ENCODE measurements at places on chromosomes 5 and 9. TPM values are rescaled to one million over a fixed set of nuclear protein-coding genes. Genes with fewer than 3 reads are reported as not detected.

DNA sequence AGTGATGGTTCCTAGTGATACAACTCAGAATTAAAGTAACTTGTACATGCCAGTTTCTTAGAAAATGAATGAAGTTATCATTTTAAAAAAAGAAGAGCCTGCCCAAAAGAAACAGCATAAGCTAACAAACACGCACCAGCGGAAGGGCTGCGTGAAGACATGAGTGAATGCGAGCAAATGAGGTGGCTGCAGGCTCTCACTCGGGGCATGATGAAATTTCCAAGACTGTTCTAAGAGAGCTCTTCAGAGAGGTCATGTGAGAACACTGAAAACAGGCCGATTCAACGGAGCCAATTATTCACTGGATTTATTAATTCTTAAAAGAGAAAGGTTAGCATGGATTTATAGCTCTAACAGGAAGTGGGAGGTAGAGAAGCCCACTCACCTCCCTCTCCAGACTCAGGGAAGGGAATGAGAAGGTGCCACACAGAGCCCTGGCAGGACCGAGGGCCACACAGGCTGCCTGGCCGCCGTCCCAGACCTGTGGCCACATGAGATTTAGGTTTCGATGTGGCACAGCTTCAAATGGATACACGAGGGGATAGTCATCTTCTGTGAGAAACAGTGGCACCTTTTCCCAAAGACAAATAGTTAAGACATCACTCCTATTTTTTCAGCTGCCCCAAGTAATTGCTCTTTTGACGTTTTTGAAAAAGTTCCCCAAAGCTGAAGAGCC is 55.5 kb downstream of the HABP4 start:
- no peak overlapping the region for H3K27ac ChIP-seq
- H3K27me3 ChIP-seq: no peaks in the 10 kb centered on the region
- H3K4me3 ChIP-seq: no peak overlapping the region
- H3K36me3 ChIP-seq: no peaks in the 10 kb centered on the region
- peaks cover 4% of the 10 kb centered on the region for H3K4me1 ChIP-seq
- DNase-seq: no peak

DNA sequence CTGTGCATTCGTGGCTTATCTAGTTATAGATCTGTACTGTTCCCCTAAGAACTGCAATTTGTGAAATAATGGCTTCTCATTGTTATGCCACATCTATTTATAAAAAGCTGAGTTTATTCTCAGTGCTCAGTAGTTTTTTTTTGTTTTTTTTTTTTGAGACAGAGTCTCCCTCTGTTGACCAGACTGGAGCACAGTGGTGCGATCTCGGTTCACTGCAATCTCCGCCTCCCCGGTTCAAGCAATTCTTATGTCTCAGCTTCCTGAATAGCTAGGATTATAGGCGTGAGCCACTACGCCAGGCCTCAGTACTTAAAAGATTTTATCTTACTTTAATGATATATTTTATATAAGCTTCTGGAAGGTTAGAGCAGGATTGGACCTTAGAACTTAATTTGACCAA is 19.0 kb downstream of the SEC61B start:
- no peak overlapping the region for H3K4me3 ChIP-seq
- H3K4me1 ChIP-seq: peaks cover 22% of the 10 kb centered on the region
- no peaks in the 10 kb centered on the region for H3K27me3 ChIP-seq
- no peak for DNase-seq
- peaks cover 21% of the 10 kb centered on the region for H3K36me3 ChIP-seq

DNA sequence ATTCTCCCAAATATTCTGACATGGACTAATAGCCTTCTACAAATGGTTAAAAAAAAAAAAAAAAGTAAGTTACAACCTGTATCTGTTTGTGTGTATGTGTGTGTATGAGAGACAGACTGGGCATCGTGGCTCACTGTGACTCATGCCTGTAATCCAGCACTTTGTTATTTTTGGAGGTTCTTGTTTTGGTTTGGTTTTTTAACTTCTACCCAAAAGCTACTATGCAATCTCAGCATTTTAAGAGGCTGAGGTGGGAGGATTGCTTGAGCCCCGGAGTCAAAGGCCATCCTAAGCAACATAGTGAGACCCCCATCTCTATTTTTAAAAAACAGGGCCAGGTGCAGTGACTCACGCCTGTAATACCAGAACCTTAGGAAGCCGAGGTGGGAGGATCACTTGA is 17.6 kb upstream of the HAVCR1 start:
- no peaks in the 10 kb centered on the region for H3K36me3 ChIP-seq
- peaks cover 30% of the 10 kb centered on the region for H3K4me1 ChIP-seq
- H3K27ac ChIP-seq: no peak overlapping the region
- H3K4me3 ChIP-seq: no peak overlapping the region
- peak; percentile 43 for DNase-seq
- no peaks in the 10 kb centered on the region for H3K27me3 ChIP-seq

DNA sequence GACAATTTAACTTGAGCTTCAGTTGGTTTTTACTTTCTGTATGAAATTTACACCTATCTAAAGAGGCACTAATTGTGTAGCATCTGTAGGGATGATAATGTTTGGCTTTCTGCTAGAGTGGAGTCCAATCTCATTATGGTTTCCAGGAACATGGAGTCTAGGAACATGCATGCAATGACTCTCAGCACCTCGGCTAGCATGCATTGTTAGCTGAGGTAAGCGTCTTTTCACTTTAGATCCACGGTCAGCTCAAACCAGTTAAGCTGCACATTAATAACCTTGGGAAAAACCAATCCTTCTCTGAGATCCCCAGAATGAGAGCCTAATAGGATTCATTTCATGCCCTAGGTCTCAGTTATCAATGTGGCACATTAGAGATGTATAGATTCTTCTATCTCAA is 7.8 kb upstream of the GDA start:
- no peak overlapping the region for H3K27ac ChIP-seq
- DNase-seq: no peak
- no peak overlapping the region for H3K4me3 ChIP-seq
- no peaks in the 10 kb centered on the region for H3K36me3 ChIP-seq
- H3K27me3 ChIP-seq: peaks cover 11% of the 10 kb centered on the region

CARD6 gene
- 1.4 TPM for total RNA-seq

GRCh38 chr9:89553451-89554010 is 51.3 kb upstream of the GADD45G start:
- H3K27ac ChIP-seq: no peak overlapping the region
- no peaks in the 10 kb centered on the region for H3K27me3 ChIP-seq
- H3K36me3 ChIP-seq: no peaks in the 10 kb centered on the region
- no peak overlapping the region for H3K4me3 ChIP-seq
- no peak for DNase-seq

GRCh38 chr9:32128546-32128945 is 255.9 kb upstream of the ACO1 start:
- no peaks in the 10 kb centered on the region for H3K4me1 ChIP-seq
- DNase-seq: no peak
- H3K4me3 ChIP-seq: no peak overlapping the region
- H3K27me3 ChIP-seq: no peaks in the 10 kb centered on the region

DNA sequence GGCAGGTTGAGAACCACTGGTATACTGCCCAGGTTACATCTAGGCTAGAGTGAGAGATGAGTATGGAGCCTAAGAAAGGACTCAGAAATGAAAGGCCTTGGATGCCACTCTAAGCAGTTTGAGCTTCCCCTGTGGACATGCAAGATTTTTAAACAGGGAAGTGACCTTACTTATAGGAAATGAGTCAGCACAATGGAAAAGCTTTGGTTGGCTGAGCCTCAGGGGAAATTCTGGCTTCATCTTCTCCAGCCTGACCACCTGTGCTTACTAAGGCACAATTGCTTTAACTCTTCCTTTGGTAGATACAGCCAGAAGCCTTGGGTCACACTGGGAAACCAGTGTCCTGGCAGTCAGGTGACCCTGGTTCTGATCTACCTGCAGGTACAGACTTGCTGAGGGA is 380.2 kb upstream of the ZNF462 start:
- H3K4me1 ChIP-seq: no peaks in the 10 kb centered on the region
- H3K27ac ChIP-seq: no peak overlapping the region
- no peak for DNase-seq
- no peak overlapping the region for H3K4me3 ChIP-seq
- H3K36me3 ChIP-seq: no peaks in the 10 kb centered on the region
- no peaks in the 10 kb centered on the region for H3K27me3 ChIP-seq

DNA sequence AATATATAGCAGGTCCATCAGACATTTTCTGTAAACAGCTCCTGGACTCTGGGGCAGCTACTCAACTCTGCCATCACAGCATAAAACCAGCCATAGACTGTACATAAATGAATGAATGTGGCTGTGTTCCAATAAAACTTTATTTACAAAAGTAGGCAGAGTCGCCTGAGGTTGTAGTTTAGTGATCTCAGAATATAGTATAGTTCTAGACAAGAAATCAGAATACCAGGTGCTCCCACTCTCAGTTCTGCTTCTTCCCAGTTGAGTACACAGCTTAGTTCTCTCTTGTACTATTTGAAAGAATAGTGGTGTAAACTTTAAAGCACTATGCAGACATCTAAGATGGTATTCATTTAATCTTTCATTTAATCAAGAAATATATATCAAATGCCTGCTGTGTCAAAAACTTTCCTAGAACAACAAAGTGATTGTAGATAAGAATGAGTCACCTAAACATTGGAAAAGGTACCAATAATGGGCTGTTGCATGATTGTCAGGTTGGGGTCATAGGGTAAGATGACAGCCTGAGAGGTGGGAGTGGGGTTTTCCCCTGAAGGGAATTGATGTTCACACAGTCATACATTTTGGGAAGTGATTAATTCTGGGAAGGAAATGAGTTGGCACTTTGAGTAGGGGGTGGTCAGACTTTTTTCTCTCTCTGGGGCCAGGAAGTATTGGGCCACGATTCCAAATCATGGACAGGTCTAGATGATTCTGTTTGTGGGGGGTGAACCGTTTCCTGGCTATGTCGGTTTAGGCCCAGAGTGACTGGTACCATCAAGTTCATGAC is 37.0 kb downstream of the TNFSF8 start:
- H3K36me3 ChIP-seq: peaks cover 22% of the 10 kb centered on the region
- H3K4me1 ChIP-seq: peaks cover 69% of the 10 kb centered on the region
- DNase-seq: peak; percentile 46
- no peaks in the 10 kb centered on the region for H3K27me3 ChIP-seq

IL3 gene
- total RNA-seq: 0.25 TPM

DNA sequence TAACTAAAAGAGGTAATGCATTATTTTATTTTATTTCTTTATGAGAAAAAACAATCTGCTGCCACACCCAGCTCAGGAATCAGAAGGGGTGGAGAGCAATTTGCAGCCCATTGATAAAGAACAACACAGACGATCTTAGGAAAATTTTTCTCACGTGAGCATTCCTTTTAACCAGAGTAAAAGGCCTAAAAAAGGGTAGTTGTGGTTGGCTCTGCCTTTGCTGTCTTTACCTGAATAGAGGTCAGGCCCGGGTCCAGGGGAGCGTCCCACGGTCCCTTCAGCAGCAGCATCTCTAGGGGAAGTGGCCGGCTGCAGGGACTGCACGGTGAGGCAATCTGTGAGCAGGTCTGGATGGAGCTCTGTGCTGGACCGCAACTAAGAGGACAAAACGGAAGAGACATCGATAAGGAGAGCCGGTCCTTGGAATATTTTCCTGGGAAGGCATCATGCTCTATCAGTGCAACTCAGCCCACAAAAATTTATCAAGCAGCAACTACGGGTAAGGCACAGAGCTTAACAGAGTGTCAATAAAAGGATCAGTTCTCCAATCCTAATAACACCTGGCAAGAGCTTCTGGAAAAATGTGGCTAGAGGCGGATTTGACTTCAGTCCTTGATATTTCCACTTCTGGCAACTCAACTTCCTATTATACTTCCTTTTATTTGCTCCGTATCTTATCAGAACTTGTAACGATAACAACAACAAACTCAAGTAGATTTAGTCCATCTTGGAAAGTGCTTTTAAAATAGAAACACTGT is 372.8 kb upstream of the RFX3 start:
- DNase-seq: no peak
- H3K36me3 ChIP-seq: no peaks in the 10 kb centered on the region
- no peaks in the 10 kb centered on the region for H3K4me1 ChIP-seq
- no peak overlapping the region for H3K27ac ChIP-seq
- peaks cover 9% of the 10 kb centered on the region for H3K27me3 ChIP-seq
